ENCODE measurements at places on chromosomes 3 and 15. TPM values are rescaled to one million over a fixed set of nuclear protein-coding genes. Genes with fewer than 3 reads are reported as not detected.

Gene OSBPL10
- polyA plus RNA-seq: 0.04 TPM

Gene SCN5A
- not detected for polyA plus RNA-seq

Gene CPN2
- polyA plus RNA-seq: not detected

Gene RPP14
- 14.0 TPM for polyA plus RNA-seq

Gene NOX5
- not detected for polyA plus RNA-seq

Gene IL17RE
- polyA plus RNA-seq: not detected

Gene NUP210
- 83.8 TPM for polyA plus RNA-seq

Gene EPHA3
- polyA plus RNA-seq: 0.08 TPM

Gene GRIP2
- 0.02 TPM for polyA plus RNA-seq

Gene TIGIT
- 1.8 TPM for polyA plus RNA-seq

Gene SLC12A1
- polyA plus RNA-seq: not detected

Gene TMEM212
- not detected for polyA plus RNA-seq

Gene DGKG
- 4.8 TPM for polyA plus RNA-seq

Gene TP53BP1
- 19.0 TPM for polyA plus RNA-seq

DNA sequence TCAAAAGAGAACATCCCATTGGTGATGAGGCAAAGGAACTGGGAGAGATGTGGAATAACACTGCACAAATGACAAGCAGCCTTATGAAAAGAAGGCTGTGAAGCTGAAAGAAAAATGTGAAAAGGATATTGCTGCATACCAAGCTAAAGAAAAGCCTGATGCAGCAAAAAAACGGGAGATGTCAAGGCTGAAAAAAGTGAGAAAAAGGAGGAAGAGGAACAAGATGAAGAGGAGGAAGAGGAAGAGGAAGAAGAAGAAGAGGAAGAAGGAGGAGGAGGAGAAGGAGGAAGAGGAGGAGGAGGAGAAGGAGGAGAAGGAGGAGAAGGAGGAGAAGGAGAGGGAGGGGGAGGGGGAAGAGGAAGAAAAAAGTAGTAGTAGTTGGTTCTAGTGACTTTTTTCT lies 41.8 kb upstream of the TEX9 start:
- no peak for DNase-seq

DNA sequence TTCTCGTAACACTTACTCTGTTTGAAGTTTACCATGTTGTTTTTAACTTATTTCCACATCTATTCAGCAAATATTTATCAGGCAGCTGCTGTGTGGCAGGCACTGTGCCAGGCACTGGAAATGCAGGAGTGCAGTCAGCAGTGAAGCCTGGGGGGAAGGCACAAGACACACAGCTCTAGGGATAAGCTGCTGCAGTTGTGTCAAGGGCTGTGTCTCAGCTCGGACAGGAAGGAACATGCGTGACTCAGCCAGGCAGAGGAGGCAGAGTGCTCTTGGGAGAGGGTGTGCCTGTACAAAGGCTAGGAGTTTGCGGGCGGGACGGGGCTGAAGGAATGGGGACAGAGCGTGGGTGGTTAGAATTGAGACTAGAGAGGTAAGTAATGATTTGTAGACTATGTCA lies 24.7 kb downstream of the LYSMD4 start:
- DNase-seq: no peak

GRCh38 chr3:66138336-66139313 lies 82.2 kb upstream of the SLC25A26 start:
- DNase-seq: no peak

GRCh38 chr3:156605686-156606605 lies 51.0 kb upstream of the SSR3 start:
- DNase-seq: no peak

- no peak for DNase-seq
Measured at GRCh38 chr15:78540871-78541743, 863 bp downstream of the PSMA4 start.

GRCh38 chr3:128366136-128366535 lies 100.6 kb downstream of the DNAJB8 start:
- no peak for DNase-seq

DNA sequence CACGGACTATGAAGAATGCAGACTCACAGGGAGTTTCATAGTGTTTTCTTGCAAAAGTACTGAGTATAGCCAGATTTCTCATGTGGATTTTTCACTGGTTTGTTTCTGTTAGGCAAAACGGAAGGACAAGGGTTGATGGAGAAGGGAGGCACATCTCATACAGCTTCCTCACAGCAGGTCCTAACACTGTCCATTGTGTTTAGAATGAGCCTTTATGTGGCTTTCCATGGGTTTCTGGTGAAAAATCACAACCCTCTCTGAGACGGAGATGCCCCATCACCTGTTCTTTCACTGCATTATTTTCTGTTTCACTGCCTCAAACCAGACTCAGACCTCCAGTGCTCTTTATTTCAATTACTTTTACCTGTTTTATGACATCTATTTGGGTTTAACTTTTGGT lies 25.0 kb upstream of the LIPC start:
- no peak for DNase-seq

- DNase-seq: no peak
Measured at GRCh38 chr15:82045179-82045891, 483 bp downstream of the MEX3B start.

GRCh38 chr3:63975723-63976122 lies 47.6 kb downstream of the PSMD6 start:
- DNase-seq: no peak

DNA sequence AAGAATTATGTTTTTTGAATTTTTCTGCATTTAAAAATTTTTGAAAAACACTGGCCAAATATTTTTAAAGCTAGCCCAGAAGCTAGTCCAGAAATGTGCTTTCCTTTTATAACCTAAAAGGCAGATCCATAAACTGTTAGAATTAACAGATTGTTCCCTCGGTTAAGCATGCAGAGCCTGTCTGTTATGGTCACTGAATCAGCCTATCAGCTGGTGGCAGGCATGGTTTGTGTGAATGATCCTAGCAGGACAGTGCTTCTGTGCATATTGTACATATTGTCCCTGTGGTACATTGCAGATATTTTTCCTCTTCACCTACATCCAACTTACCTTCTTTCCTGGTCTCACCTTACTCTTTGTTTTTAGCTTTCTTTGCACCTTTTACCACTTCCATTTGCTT lies 53.3 kb downstream of the RARB start:
- no peak for DNase-seq

- DNase-seq: no peak
Measured at GRCh38 chr15:89627256-89627970, 27.9 kb downstream of the KIF7 start.

- no peak for DNase-seq
Measured at GRCh38 chr15:97174886-97175540, 785.5 kb upstream of the ARRDC4 start.

DNA sequence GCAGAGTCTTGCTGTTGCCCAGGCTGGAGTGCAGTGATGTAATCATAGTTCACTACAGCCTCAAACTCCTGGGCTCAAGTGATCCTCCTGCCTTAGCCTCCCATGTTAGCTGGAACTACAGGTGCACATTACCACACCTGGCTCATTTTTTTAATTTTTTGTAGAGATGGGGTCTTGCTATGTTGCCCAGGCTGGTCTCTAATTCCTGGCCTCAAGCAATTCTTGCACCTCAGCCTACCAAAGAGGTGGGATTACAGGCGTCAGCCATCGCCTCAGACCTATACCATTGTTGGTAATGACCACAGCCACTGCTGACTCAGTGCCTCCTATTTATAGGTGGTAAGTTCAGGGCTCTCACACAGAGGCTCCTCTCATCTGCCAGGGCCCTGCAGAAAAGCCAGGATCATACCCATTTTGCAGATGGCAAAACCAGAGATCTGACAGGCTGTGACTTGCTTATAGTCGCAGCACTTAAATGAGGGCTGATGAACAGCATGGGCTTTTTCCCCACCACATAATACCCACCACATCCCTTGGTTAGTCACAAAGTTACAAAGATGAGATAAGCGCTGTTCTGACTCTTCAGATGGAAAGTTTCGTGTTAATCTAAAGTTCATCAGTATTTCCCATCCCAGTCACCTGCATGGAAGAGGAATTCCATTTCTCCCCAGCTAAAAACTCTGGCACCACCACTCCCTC lies 21.8 kb upstream of the SPATA12 start:
- DNase-seq: no peak

- no peak for DNase-seq
Measured at GRCh38 chr3:159473206-159473605, 515.4 kb upstream of the IL12A start.

- DNase-seq: no peak
Measured at GRCh38 chr3:174219738-174220137, 639.4 kb upstream of the NAALADL2 start.

- DNase-seq: no peak
Measured at GRCh38 chr15:96505014-96505413, 174.5 kb downstream of the NR2F2 start.

DNA sequence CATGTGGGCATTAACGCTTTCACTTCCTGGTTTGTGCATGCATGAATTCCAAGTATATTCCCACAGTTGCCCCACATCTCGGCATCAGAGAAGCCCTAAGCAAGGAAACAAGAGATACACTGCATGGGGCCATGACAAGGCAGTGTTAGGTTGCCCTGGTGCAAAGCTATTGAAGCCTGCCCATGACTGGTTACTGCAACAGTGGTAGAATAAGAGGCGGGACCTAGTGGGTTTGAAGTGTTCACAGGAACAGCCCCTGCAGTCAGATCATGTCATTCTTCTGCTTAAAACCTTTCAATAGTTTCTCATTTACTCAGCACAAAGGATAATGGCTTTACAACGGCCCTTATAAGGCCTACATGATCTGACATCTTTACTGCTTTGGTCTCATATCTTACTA lies 80.9 kb upstream of the TOPAZ1 start:
- DNase-seq: no peak

- DNase-seq: no peak
Measured at GRCh38 chr15:37221671-37222145, 121.4 kb upstream of the MEIS2 start.

DNA sequence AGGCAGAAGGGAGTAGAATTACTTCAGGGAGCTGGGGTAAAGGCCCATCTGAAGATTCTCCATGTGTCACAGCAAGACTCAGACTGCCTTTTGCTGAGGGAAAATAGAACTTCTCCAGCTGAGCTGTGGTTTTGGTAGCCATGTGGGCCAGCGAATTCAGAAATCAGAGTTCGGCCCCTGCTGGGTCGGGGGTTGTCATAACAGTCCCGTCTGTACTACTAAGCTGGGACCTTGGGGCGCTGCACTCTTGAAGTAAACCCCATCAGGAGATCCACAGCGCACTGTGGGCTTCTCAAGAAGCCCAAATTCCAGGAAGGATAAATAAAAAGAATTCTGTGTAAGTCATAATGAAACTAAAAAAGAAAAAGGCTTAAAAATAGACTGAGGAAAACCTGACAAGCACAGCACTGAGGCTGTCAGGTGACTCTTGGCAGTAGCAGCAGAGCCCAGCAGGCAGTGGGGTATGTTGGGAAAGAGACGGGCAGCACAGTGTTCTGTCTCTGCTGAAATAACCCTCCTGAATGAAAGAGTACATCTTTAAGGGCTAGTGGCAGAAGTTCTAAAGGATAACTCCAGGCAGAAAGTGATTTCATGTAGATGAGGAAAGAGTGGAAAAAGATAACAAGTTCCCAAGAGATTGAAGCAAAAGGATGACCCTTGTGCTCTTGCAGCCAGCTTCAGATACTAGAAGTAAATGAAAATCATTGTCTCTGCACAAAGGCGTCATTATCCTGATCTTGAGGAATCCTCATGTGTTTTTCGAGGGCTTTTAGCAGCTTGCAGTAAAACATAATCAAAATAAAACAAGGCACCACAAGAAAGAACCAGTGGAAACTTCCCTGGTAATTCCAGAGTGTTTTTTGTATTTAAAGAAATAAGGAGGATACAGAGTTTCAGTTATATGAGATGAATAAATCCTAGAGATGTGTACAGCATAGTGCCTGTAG lies 74.5 kb downstream of the RAB7A start:
- DNase-seq: no peak

- DNase-seq: no peak
Measured at GRCh38 chr3:184345317-184346144, 8.1 kb downstream of the FAM131A start.

DNA sequence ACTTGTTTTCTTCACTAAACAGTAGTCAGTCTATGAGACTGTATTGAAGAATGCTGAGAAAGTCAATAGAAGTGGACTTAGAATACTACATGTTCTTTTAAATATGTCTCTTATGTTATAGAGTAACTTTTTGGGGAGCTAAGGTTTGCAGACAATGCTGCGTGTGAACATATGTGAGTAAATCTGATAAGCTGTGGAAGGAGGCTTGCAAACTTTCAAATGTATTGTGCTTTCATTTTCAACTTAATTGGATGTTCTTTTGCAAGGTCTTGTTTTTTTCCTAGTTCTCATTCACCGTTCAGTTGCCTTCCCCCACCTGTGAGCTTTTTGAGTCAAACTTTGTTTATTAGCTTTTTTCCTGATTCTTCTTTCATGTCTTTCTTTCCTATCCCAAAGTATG lies 176.2 kb downstream of the LPP start:
- no peak for DNase-seq

DNA sequence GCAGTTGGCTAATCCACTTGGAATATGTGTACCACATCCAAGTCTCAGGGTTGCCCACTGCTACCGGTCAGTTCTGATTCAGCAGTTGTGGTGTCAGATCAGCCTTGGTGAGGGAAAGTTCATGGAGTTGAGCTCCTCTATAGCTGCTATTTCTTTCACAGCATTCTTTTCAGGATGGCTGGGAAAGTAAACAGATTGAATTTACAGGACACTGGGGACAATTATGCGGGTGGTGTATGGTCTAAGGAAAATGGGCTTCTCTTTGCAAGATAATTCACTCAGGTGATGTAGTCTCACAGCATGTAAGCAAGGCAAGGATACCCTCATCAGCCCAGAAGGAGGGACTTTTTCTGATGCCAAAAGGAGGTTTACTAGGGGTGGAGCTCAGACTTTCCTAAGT lies 249.9 kb downstream of the DOCK3 start:
- DNase-seq: no peak

DNA sequence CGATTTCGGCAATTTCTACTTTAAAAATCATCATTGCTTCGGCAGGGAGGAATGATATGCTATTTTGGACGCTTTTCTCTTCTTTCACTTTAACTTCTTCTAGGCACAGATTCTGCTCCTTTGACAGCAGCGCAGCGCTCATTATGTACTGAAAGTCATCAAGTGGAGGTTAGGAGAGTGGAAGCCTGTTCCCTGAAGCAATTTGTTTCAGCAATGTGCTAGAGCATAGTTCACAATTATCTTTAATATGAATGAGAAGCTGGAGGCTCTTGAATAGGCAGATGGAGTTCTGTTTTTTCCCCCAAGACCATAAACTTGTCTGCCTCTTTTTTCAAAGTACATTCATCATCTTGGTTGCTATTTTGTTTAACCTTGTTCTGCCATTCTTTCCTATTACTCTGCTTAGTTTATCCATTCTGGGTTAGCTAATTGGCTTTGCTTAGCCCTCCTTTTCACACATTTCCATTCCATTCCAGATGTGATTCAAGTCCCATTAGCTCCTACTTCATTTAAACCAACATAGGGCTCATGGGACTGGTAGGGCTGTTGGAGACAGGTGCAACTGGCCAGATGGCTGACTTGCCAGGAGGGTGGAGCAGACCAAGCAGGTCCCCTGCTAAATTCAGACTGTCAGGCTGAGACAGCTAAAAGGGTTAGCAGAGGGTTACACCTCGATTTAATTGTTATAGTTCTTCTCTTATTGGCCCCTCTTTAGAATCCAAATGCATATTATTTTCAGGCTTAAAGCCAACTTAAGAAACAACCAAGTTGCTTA lies 534.7 kb upstream of the CBLB start:
- no peak for DNase-seq

Data from GM12878 (cell line).